GM12891 (cell line): ENCODE measurements at places on chromosomes 6 and 20.

GRCh38 chr6:147161974-147162495 lies 42.2 kb upstream of the STXBP5 start:
- no peak for DNase-seq

GRCh38 chr6:80548532-80548931 lies 442.1 kb downstream of the BCKDHB start:
- no peak for DNase-seq

DNA sequence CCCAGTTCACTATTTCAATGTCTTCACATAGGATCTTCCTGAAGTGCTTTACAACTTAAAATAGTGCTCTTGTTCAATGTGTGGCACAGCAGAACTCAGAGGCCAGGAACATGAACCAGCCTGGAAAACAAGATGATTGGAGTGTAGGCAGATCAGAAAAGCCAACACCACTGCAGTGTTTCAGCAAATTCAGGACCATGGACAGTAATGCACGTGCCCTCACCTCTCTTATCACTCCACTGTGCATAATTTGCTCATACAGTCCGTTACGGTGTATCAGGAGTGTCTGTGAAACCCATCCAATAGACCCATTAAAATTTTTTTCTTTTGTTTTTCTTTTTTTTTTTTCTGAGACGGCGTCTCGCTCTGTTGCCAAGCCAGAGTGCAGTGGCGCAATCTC lies 27.6 kb upstream of the HACE1 start:
- DNase-seq = no peak

DNA sequence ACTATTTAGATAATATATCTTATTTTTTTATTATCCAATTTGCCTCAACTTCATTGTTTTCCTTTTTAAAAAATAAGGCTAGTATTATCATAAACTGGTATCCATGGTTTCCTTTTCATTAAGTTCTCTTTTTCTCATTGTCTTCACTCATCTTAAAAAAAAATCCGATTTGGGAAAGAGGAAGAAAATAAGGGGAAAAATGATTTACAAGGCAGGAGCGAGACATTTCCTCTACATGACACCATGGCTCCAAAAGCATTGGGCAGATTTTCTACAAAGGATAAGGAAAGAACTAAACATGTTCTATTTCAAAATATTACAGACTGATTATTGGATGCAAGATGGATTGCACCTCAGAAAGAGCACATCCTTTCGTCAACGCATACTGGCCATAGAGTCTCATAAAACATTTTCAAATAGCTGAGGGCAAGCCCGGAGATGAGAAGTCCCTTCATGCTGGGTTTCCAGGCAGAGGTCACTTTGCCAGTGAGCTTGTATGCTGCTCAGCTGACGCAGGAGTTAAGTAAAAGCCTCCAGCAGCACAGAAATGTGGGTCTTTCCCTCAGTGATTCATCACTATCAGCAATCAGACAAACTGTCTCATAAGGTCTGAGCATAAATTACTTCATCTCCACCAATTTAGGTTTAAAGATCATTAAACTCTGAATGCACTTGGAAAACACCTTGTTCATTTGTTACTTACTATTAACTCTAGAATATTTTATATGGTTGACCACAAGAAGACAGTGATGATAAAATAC lies 129.0 kb upstream of the TNFAIP3 start:
- DNase-seq = no peak

DNA sequence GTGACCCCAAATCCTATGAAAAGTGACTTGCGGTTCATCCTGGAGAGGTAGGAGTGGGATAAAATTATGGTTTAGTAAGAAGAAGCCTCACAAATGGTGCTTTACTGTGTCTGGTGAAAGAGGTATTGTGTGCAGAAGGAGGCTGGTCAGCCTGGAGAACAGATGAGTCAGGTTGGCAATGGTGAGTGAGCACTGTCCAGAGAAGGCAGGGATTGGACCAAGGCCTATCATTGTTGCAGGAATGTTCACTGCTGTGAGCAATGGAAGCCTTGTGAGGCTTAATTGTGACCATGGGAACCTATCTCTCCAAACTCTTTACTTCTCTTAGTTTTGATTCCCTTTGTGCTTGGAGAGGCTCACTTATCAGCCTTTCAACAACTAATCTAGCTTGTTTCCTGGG lies 89.0 kb upstream of the KCNK16 start:
- no peak for DNase-seq

- peak; percentile 30 for DNase-seq
These were observed 37.2 kb upstream of the TFB1M start for GRCh38 chr6:155351273-155352129.

DNA sequence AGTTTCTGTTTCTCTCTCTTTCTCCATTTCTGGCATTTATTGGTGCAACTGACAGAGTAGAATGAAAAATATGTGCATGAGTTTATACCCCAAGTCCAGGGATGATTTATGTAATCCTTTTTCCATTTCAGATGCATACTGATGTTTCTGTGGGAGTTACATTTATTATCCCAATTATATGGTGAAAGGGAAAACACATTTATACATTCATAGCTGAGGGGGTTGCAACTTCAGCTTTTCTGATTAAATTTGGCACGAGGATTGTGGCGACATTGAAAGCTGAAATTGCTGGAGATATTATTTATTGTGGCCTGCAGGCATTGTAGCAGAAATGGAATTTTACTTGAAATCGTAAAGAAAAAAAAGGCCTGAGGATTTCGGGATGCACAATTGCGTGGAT lies 31.5 kb upstream of the FNDC1 start:
- no peak for DNase-seq

DNA sequence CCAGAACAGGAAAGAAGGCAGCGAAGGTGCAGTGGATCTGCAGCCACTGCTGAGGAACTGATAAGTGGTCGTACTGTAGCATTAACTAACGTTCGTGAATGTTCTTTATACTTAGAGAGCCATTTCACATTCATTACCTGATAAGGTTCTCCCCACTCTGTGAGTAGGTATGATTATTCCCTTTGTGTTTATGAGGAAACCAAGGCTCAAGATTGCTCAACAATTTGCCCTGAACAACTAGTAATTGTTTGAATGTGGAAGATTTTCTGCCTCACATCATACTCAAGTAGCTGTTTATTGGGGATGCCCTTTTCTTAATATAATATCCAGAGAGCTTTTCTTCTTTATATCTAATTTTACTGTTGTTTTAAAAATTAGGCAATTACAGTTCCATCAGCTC lies 24.9 kb upstream of the ELOVL5 start:
- DNase-seq = no peak

GRCh38 chr6:125764121-125764671 lies 14.8 kb downstream of the HEY2 start:
- DNase-seq = no peak

GRCh38 chr6:56933650-56934049 lies 21.3 kb upstream of the BEND6 start:
- no peak for DNase-seq

- no peak for DNase-seq
These were observed 62.0 kb downstream of the IYD start for GRCh38 chr6:150430815-150431214.

DNA sequence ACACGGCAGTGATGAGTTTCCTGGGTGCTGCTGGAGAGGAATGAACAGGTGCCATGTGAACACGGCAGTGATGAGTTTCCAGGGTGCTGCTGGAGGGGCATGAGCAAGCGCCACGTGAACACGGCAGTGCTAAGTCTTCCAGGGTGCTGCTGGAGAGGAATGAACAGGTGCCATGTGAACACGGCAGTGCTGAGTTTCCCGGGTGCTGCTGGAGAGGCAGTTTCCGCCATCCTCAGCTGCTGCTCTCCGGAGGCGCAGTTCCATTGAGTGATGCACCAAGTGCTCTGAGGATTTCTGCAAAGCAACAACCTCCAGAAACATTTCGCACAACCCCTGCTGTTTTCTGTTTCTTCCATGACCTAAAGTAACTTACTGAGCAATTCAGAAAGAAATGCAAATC lies 155.4 kb downstream of the SMOC2 start:
- no peak for DNase-seq

GRCh38 chr6:145548933-145549648 lies 186.2 kb downstream of the EPM2A start:
- DNase-seq = no peak

DNA sequence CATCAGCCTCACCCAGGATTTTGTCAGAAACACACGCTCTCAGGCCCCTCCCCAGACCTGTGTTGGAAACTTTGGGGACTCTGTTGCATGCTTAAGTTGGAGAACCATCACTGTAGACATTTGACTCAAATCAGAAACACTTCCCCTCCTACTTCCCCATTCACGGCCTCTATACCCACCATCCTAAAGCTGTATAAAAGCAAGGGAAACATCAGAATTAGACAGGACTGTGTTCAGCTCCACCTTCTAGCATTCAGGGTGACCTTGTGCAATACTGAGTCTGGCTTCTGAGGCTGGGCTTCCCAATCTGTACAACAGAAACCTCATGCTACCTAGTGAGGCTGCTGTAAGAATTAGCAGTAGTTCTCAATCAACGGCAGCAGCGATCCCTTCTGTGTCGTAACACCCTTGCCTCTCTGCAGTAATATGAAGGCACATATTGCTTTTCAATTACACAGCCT lies 252.3 kb downstream of the LY86 start:
- no peak for DNase-seq

DNA sequence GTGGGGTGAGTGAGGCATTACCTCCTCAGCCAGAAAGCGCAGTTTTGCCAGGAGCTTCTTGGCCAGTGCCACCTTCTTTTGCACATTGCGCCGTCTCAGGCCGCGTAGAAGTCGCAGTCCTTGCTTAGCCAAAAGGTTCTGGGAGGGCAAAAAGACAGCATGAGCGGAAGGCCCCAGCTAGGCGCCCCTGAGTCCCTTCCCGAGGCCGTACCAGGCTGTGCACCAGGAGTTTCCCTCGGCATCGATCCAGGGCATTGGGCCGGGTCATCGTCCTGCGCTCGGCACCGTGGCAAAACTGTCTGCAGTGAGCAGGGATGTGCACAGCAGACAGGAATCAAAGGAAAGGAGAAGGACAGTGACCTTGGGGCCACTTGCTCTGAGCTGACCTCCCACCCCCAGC lies 20.2 kb upstream of the SPAG4 start:
- DNase-seq = no peak

DNA sequence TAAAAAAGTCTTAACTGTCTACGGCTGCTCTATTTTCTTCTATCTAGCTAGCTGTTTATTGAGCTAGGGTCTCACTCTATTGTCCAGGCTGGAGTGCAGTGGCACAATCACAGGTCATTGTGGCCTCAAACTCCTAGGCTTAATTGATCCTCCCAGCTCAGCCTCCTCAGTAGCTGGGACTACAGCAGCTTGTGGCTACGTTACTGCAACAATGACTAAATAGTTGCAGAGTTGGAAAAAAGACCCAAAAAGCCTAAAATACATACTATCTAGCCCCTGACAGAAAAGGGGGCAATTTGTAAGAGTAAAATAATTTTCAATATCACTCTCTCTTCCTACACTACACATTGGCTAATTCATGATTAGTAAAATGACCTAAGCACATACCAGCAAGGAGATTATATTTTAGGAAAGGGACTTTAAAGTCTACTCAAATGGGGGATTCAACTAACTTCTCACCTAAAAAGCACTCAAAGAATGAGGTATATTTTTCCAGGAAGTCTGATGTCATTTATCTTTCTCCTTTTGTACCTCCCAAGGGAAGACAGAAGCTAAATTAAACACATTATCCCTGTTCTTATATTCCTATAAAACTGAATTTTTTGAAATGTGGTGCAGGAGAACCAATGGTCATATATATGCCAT lies 82.8 kb downstream of the ZMYND8 start:
- DNase-seq = no peak

GRCh38 chr20:6086868-6087267 lies 33.0 kb upstream of the LRRN4 start:
- DNase-seq = no peak

DNA sequence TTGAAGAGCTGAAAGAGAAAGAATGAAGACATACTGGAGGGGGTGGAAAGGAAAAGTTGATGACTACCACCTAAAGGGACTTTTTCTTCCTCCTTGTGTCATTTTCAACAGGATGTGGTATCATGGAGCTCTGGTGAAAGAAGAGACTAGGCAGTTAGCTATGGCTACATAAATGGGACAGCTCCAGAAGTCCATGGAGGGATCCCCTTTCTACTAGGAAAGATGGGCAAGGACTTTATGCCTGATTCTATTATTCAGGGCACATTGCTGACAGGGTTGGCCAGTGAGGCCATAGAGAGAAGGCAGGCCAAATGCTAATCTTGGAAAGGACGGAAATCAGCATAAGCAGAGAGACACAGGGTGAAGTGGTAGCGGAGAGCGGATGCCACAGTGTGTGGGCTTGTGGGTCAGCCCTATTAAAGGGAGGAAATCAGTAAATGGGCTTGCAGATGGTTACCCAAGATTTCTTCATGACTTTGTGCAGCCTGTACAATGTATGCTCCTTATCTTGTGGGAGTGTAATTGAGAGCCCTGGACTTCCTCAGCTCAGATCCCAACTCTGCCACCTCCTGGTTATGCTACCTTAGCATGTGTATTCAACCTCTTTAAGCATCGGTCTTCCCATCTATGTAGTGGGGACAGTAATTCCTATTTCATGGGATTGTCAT lies 77.4 kb upstream of the TMEM170B start:
- no peak for DNase-seq

DNA sequence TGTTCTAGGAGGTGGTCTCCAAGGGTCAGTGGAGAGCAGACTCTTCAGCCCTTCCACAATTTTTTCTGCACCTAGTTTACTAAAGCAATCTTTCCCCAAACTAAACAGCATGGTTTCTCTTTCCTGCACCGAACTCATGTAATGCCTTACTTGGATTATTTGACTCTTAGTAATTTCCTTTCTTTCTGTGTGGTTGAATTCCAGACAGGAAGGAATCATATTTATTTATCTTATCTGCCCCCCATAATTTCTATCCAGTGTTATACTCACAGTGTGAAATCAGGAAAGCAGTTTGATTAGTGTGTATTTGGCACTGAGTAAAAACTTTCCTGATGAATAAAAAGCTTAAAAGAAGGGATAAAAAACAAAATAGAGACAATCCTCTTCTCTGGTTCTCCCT lies 140.3 kb upstream of the STMND1 start:
- no peak for DNase-seq

DNA sequence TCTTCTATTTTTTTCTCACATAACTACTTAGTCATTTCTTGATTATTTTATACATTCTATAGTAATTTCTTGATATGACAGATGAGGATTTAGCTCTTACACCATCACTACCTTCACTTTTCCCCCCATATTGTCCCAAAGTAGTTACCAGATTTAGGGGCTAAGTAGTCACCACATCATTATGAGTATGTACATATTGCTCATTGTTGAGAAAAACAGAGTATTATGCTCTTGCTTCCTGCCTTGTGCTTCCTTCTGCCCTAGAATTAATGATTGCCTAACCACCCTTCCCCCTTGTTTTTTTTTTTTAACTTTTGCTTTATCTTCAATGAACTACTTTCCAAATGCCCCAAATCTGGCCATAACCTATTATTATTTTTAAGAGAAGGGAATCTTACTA lies 6.8 kb upstream of the HLA-B start:
- no peak for DNase-seq

DNA sequence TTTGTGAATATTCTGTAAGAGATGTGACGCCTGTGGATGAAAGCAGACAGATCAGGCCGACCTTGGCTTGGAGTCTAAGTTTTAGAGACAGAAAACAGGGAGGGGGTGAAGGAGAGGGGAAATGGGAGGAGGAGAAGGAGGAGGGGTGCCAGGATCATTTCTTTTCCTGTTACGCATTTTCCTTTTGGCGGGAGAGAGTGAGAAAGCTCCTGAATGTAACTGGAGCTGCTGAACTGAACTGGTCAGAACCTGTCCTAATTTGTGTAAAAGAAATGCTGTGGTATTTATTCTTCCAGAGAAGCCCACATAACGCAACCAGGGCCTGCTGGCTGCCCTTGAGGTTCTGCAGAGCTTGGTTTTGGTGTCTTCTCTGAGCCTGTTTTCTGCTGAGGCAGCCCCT lies 41.9 kb downstream of the UTRN start:
- no peak for DNase-seq

GRCh38 chr20:55538261-55538908 lies 466.9 kb downstream of the CBLN4 start:
- DNase-seq = no peak

GRCh38 chr20:47531458-47531857 lies 29.8 kb downstream of the NCOA3 start:
- no peak for DNase-seq
